ENCODE measurements at places on chromosomes 5 and 9. TPM values are rescaled to one million over a fixed set of nuclear protein-coding genes. Genes with fewer than 3 reads are reported as not detected.

Gene TAF11L12
- total RNA-seq = not detected

Gene SPEF2
- total RNA-seq = 31.2 TPM

Gene BNIP1
- 9.2 TPM for total RNA-seq

Gene EPB41L4A
- total RNA-seq = 130 TPM

Gene SRD5A1
- total RNA-seq = 30.8 TPM

Gene GPR150
- total RNA-seq = not detected

Gene ITK
- total RNA-seq = 0.09 TPM

Gene SLC36A2
- total RNA-seq = not detected

Gene COL15A1
- total RNA-seq = 23.2 TPM

Gene FOXD4L3
- total RNA-seq = not detected

Gene LRRTM2
- 39.1 TPM for total RNA-seq

Gene PCDHAC1
- 32.4 TPM for total RNA-seq

- no peak for DNase-seq
Measured at GRCh38 chr9:250039-250438, 35.4 kb downstream of the DOCK8 start.

DNA sequence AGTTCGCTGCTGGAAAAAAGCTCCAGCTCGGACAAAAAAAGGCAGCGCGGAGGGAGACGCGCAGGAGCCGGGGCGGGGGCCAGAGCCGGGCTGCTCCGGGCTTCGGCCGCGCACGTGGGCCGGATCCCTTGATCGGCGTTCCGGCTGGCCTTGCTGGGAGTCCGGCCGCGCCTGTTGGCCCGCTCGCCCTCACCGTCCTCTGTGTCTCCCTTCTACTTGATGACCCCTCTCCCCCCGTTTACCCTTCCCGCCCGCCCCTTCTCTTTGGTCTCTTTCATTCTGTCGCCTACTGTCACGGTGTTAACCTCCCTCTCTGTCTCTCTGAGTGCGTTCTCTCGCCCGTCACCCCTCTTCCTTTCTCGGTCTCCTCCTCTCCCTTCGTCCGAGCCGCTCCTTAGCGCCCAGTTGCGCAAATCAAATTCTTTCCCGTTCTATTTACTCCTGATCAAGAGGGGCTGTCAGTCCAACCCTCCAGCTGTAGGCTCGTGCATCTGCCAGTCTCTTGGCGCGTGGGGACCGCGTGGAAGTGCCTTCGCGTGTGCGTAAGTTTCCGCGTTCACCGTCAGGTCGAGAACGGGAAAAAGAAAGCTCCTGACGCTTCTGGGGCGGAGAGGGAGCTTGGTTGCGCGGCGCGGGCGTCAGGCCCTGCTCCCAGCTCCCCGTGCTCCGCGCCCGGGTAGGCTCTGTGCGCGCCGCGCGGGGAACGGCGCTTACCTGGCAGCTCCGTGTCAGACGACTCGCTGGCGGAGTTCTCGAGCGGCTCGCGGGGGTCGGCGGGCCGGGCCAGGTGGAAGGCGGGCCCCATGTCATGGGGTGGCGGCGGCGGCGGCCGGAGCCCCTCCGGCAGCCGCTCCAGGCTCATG lies 798 bp downstream of the PITX1 start:
- no peak for DNase-seq

DNA sequence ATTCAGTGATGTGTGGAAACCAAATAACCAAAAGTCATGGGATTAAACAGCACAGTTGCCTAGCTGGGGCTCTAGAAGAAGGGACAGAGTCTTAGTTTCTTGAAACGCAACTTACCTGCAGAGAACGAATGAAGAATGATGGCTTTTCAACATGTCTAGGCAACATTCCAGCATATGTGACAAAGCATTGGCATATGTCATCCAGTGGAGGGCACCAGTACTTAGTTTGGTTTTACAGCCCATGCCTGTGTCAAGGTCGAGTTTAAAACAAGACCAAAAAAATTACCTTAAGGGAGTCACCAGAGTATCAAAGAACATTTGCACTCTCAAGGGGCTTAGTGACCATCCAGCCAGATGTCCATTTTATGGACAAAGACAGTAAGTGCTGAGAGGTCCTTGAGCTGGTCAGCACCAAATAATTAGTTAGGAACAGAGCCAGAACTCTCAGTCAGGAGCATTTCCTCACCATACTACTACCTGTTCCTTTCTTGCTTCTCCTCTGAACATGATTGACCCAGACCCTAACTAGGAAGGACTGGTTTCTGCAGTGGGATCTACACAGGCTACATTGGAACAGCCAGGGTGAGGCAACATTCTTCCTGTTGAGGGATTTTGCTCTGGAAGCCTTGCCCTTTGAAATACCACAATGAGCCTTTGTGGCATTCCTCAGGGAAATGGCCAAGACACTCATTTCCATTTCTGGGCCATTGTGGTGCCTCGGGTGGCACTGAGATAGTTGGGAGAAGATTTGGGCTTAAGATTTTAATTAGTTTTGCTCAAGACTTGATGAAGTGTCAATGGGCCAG lies 75.4 kb upstream of the ANKH start:
- no peak for DNase-seq

- DNase-seq = no peak
Measured at GRCh38 chr9:123373946-123374345, 17.9 kb downstream of the CRB2 start.

DNA sequence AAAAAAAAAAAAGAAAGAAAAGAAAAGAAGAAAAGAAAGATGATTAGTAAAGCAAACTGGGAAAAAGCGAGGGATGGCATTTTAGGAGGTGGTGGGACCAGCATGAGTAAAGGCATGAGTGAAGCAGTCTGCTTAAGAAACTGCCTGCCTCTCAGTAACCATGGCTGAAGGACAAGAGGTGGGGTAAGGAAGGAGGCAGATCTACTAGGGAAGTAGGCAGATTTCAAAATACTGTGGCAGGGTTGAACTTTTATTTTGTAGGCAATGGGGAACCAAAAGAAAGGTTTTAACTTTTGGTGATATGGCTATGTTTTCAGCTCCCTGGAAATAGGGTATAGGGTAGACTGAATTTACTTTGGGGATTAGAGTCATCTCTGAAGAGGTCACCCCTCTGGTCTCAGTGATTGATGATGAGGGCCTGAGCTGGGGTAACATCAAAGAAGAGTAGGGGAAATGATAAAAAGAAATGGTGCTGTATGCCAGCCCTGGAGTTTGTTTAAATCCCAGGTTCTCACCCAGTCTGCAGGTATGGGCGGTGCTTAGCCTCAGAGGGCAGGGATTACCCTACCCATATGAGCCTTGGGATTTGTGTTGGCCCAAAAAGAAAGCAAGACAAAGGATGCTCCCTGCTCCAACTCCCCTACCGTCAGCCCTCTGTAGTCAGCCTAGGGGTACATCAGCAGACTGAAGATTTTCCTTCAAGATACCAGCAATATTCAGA lies 316.2 kb downstream of the CWC27 start:
- DNase-seq = no peak

DNA sequence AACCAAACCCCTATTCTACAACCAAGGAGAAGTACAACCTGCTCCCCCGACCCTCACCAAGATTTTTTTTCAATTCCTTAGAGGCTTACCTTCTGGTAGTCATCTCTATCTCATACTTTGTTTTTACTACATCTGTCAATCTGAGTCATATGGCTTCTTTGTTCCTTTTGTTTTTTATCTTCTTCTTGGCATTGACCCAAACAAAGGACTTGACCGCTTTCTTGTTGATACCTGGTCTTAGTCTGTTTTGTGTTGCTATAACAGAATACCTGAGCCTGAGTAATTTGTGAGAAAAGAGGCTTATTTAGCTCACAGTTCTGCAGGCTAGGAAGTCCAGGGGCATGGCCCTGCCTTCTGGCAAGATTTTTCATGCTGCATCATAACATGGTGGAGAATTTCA lies 352.7 kb downstream of the MLLT3 start:
- DNase-seq = no peak

GRCh38 chr5:2334719-2335118 lies 416.8 kb downstream of the IRX2 start:
- no peak for DNase-seq

DNA sequence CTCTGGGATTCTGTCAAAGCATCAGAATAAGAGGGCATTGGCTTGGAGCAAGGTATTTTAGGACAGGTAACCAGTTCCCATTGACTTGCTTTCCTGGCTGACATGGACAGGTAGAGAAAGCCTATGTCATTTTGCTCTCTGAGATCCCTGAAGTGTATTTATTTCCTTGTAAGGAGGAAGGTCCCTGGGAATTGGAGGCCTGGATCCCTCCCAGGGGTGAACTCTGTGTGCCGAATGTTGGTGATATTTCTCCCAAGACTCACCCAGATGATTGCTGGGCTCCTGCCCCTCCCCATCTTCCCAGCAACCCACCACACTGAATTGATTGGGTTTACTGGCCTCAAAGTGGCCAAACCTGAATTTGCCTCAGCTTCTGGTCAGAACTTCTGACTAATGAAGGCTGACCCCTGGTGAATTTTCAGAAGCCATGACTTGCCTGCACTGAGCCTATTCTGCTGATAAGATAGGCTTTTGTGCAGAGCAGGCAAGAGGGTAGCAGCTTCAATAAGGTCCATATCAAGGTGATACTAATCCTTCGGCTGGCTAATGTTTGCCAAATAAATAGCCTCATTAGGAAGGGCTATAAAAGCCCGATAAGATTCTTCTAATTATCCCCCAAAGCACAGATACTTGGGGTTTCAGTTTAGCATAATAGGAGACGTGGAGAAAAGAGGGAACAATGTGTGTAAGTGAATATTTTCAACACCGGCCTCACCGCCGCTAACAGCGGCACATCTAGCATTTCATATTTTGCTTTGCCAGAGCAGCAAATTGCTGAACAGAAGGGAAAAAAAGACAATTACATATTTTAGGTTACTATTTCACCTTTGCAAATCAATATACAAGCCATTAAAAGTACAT lies 152.9 kb upstream of the PITX1 start:
- DNase-seq = no peak

DNA sequence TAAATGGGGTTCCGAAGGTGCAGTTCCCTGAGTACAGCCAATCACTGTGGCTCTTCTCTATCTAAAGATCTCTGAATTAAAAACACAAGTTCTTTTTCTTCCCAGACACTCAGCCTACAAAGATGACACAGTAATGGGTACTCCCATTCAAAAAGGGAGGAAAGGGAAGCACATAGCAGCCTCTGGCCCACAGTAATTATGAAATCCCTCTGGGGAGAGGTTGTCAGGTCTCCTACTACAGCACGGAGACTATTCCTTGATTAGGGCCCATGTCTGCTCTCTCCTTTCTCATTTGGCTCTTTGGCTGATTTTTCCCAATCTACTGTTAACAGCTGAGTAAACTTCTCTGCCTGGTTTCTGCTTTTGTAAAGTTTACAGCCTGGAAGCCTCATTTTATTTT lies 62.0 kb upstream of the RANBP3L start:
- DNase-seq = no peak

GRCh38 chr5:139647506-139648204 lies 494 bp upstream of the CXXC5 start:
- DNase-seq = no peak

- DNase-seq = no peak
Measured at GRCh38 chr9:120643061-120643460, 63.1 kb upstream of the CDK5RAP2 start.

- DNase-seq = no peak
Measured at GRCh38 chr9:124216474-124217176, 41.1 kb upstream of the NEK6 start.

- no peak for DNase-seq
Measured at GRCh38 chr5:157390551-157391297, 69.3 kb upstream of the NIPAL4 start.

DNA sequence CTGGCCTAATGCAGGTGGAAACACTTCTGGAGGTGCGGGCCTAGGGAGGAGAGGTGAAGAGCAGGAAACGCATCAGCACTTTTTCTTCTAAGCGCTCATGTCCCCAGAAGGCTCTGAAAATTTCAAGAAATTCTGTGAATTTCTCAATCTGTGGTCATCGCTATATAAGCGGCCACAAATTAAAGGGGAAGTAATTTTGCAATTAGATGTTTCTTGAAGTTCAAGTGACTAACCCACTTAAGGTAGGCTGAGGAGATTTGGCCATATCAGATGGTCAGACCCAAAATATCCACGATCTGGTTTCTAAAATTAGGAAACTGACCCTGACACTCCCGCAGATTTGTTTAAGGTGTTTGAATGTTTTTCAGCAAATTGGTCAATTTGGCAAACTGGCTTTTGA lies 16.6 kb upstream of the HMGCR start:
- DNase-seq = no peak

DNA sequence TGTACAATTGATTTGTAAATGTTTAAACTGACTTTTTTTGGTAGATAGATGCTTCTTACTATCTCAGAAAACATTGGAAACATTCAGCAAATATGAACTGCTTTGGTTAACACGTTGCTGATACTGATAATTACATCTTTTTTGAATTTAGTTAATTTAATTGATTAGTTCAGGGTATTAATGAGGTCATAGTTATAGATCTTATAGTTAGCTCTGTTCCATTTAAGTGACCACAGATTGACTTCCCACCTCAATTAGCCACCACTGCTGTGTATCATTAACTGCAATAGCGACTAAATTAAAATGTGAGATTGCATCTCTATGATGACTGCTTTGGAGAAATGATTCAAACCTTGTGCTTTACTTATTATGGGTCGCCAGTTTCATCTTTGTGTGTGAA lies 407.1 kb upstream of the EDIL3 start:
- no peak for DNase-seq

DNA sequence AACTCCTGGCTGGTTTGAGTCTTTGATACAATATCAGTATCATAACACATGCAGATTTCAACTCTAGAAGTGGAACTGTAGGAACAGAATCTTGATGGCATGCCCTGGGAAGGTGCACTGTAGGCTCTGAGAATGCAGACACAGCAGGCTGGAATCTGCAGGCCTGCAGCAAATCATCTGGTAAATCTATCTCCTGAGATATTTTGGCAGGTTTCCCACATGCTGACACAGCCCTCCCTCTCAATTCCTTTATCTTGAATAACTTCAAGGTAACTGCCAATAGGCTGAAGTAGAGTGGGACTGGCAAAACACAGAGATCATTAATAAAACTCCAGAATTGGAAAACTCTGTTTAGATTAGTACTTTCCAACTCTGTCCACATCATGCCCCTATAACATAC lies 177.8 kb upstream of the PCSK5 start:
- DNase-seq = no peak

- no peak for DNase-seq
Measured at GRCh38 chr5:143340891-143341685, 62.4 kb downstream of the NR3C1 start.

DNA sequence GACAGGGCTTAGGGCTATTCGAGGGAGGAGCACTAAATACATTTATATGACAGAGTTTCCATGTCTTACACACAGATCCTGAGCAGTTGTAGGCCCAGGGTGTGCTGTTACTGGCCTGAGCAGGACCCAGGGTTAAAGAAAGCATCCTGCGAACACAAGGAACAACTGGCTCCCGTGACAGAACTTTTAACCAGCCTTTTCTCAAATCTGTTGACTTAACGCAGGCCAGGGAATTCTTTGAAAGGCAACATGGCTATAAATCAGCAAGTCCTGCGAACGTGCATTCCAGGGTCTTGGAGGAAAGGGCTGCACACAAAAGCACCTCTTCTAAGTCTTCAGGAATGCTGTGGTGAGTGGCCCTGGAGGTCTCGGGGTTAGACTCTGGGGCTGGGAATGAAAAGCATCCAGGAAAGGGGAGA lies 45.2 kb upstream of the ANKRD55 start:
- no peak for DNase-seq
